ENCODE measurements at places on chromosomes 16 and 17. TPM values are rescaled to one million over a fixed set of nuclear protein-coding genes. Genes with fewer than 3 reads are reported as not detected.
A peak's percentile ranks its signal among the peaks of the same experiment; 100 is the strongest.

C17orf100 gene
- total RNA-seq: 6.4 TPM

DNA sequence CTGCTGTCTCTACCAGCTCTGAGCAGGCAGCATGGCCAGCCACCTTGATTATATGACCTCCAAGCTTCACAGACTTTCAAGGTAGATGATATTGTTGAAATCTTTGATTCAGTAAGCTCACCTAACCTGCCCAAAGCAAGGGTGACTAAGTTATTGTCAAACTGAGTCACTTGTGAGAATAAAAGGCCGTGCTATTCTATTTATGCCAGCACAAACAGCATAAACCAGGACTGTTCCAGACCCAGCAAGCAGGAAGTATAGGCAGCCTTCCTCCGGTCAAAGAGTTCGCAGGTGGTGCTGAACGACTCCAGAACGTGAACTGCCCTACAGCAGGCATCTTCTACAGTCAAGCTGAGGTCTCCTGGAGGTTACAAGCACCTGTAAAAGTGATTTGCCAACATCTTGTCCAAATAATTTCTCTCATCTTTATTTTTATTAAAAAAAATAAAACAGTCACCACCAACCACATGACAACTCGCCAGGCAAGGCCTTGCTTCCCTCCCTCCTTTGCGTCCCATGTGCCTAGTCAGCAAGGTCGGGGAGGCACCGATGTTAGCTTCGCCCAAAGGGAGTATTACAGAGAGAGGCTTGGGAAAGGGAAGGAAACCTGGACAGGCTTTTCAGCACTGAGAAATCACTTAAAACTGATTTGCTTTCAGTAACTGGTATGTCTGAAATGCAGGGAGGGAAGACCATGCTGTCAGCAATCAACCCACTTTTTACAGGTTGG is 10.8 kb downstream of the ARL2BP start:
- no peak for ATAC-seq

DNA sequence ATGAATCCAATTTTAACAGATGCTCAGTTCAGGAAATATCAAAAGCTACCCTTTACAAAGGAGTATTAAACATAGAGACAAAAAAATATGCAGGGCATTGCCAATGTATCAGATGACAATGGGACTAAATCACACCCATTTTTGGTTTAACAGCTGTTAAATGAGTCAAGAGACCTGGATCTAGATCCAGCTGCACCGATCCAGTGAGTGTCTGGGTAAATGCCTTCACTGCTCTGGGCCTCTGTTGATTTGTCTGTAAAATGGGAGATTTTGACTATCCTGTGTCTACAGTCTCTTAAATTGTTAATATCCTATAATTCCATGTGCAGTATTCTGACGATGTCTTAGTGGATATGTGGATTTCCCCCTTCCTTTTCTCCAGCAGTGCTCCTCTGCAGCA is 16.4 kb downstream of the KRT23 start:
- ATAC-seq: no peak

LGALS9 gene
- total RNA-seq: 0.16 TPM

DNA sequence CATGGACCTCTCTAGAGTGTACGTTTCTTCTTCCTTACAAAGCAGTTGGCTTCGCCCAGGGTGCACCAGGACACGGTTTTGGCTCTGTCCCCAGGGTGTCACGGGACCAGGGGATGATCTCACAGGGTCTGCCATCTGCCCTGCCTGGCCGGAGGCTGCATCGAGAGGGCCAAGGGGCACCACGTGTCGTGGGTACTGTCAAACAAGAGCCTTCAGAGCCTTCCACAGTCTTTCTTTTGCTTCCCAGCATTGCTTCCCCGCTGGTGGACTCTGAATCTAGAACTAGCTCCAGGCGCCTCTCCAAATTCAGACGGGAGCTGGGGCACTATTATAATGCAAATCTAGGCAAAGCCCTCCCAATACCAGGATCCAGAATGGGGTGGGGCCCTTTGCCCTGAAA is 47.9 kb downstream of the MAPT start:
- peak; percentile 71 for ATAC-seq

GRCh38 chr17:44663095-44663494 is 6.8 kb downstream of the MEIOC start:
- ATAC-seq: no peak

GRCh38 chr16:87761060-87761459 is 4.7 kb downstream of the KLHDC4 start:
- no peak for ATAC-seq

- peak; percentile 67 for ATAC-seq
These were observed 28.7 kb upstream of the GAS7 start for GRCh38 chr17:10226930-10227695.

GRCh38 chr17:32498391-32498790 is 11.6 kb downstream of the CDK5R1 start:
- no peak for ATAC-seq

DNA sequence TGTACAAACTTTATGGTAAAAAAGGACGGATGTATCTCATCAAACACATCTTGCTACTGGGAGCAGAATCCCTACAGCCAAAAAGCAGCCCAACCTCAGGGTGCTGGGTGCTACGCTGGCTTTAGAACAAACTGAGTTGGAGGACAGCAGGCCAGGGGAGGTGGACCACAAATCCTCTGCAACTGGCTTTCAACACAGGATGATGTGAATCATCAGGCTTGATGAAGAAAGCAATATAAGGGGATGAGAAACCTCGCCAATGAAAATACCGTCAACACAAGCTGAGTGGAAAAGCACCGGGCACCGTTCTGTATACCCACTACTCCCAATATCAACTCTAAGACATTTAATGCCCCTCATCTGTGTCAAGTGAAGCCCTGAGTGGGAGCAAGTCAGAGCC is 14.3 kb downstream of the HBQ1 start:
- ATAC-seq: no peak

DNA sequence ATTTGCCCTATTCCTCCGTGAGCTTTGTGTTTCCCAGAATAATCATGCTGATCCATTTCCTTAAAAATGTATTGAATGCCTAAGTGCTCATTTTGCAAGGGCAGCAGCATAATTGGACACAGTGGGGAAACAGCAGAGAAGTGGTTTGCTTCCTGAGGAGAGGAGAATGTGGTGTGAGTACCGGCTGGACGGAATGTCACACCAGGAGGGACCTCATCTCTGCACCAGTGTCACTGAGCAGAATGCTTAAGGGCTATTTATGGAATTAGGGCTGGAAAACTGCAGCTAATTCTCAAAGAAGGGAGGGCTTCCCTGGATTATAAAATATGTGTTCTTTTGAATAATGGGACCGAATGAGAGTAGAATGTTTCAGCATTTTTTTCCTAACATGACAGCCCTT is 1100.6 kb upstream of the RBFOX1 start:
- ATAC-seq: no peak

GRCh38 chr16:10578474-10579316 is 1.7 kb downstream of the EMP2 start:
- no peak for ATAC-seq

TCAP gene
- 2.0 TPM for total RNA-seq

MED1 gene
- 43.5 TPM for total RNA-seq

DNA sequence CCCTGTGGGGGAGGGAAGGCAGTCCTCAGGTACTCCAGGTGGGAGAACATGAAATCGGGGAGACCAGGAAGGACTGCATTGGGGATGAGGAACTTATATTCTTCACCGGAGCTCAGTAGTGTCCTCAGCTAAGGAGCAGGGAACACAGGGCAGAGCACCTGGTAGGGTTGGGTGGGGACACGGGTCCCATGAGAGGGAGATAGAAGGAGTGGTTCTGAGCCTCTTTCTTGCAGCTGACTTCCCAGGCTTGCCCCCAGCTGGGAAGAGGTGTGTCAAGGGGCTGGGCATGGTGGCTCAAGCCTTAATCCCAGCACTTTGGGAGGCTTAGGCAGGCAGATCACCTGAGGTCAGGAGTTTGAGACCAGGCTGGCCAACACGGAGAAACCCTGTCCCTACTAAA is 2.1 kb downstream of the FHOD1 start:
- no peak for ATAC-seq

DNA sequence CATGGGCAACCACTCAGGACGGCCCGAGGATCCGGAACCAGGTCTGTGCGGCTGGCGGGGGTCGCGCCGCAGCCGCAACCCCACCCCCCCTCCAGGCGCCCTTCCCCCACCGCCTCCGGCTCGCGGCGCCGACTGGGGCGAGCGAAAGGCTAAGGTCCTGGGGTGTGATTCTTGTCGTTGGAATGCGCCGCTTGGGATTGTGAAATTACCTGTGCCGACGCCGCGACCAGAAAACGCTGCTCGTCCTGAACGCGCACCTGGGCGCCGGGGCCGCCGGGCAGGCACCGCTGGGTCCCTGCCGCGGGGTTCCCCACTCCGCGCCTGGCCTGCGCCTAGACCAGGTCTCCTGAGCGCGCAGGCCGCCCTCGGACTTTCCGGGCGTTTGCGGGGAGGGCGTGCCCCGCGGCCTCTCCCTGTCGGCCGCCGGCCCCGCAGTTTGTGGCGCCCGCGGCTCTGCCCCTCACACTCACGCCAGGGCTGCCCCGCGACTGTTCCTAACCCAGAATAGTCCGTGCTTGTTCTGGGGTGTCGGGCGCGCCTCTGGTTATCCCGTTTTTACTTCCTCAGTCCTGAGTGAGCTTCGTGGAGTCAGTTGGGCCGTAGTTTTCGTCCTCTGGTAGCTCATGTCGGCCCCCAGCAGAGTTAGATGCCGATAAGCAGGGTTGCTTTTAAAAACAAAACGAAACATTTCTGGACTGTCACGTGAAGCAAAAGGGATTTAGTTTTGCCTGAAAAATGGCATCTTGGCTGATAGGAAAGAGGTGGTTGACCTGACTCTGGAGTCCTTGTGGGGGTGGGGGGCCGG is 147.2 kb downstream of the SPECC1 start:
- ATAC-seq: peak; percentile 31

GRCh38 chr17:27780092-27780827 is 20.1 kb downstream of the NOS2 start:
- ATAC-seq: no peak

USP31 gene
- total RNA-seq: 11.5 TPM
